ENCODE measurements at places on chromosomes 2 and 18.

DNA sequence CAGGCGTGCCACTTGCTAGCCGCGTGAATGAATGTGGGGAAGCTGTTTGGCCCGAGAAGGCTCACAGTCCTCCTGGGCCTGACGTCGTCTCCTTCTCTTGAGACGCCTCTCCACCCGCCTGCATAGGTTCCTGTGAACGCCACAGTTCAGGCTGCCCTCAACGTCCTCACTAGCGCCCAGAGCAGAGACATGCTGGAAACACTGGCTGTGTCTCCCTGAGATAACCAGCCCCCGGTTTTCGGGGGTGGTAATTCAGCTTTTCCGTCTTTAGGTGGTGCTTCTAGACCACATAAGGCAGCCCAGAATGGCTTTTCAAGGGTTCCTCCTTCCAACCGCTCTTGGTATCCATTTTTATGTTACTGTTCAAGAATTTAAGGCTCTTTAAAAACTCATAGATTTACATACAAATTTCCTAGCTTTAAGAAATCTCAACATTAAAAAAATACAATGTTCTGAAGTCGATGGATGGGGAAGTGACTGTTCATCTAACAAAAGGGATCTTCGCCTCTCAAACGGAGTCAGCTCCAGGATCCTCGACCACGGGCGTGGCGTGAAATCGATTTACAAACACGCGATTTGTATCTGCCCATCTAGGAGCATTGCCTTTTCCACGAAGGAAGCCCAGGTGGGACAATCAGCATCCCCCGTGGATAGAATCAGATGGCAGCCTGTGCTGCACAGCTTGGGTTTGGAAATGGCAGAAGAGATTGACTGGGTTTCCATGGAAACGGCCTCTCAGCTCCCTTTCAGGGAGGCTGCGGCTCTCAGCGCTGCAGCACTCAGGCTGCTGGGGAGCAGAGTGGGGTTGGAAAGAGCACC lies 110.6 kb upstream of the PXDN start:
- DNase-seq, result no peak

GRCh38 chr18:61086657-61087056 lies 246.6 kb upstream of the CDH20 start:
- no peak for DNase-seq

DNA sequence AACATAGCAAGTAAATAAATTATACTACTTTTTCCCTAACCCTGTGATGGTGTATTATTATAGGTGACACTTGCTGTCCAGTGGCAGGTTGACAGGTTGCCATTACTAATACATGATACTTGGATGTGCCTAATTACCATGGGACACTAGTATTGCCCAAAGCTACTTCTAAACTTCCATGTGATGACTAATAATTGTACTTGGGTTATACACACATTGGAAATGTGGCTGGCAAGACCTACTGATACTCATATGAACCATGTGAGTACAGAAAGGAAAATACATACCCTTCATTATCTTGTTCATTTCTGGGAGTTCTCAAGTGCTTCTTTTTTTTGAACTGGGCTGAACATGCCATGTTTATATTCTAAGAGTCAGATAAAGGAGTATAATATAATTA lies 156.4 kb downstream of the IKZF2 start:
- no peak for DNase-seq

GRCh38 chr2:54897420-54898310 lies 152.6 kb downstream of the RTN4 start:
- DNase-seq, result no peak

DNA sequence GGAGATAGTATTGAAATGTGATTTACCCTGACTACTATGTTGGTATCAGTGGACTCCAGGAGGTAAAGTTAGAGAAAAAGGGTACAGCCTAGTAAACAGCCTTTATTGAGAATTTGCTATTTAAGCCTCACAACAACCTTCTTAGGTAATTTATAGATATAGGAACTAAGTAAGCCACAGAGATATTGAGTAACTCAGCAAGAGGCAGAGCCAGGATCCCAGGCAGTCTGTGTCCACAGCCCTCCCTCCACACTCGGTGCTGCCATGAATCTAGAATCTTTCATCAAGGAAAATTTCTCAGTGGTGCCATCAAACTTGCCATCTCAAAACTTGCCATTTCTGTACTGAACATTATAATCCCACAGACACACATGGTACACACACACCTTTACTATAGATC lies 170.9 kb downstream of the CAPN13 start:
- no peak for DNase-seq

DNA sequence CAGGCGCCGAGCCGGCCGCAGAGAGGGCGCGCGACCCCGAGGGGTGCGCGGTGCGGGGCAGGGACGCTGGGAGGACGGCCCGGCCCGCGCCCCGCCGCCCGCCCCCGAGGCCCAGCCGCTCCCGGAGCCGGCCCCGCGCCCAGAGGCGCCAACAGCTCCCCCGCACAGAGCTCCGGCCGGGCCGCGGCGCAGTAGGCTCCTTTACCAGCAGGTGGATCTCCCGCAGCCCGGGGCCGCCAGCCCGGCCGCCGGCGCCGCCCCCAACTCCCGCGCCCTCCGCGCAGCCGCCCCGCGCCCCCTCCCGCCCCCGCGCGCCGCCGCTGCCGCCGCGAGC lies 258 bp downstream of the MGAT4A start:
- no peak for DNase-seq

- DNase-seq, result no peak
These were observed 845 bp upstream of the MYCN start for GRCh38 chr2:15939556-15939853.

- no peak for DNase-seq
These were observed 296.3 kb downstream of the DYSF start for GRCh38 chr2:71749671-71750101.

- no peak for DNase-seq
These were observed 14.9 kb upstream of the OR6B3 start for GRCh38 chr2:240068193-240068592.

DNA sequence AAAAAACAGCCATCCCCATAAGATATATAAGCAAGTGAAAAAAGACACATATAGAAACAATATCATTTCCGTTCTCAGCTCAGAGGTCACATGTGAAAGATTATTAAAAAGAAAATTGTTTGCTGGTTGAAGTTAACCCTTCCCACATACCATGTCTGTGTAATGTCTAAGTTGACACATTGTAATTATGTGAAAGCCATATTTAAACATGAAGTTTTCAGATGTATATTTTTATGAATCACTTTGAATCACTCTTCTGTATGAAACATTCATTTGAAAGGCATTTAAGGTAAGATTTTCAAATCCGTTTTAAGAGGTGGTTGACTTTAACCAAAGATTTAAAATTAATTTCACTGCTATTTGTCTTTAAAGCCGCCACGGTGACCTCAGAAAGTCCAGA lies 441.9 kb downstream of the RND3 start:
- no peak for DNase-seq

DNA sequence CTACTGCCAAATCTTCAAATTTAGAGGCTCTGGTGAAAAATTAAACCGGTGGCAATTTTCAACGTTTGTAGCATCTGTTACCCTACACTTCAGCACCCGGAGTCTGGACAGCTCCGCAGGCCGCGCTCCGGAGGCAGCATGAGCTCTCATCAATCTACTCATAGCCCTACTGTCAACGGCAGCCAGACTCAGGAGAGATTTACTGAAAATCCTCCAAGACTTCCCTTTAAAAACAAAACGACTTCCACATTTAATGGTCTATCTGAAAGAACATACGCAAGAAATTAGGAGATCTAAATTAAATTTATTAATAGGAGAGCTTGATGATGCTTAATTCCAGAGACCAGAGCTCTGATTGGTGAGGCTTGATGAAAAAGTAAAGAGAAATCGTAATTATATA lies 970 bp upstream of the ADCYAP1 start:
- no peak for DNase-seq

DNA sequence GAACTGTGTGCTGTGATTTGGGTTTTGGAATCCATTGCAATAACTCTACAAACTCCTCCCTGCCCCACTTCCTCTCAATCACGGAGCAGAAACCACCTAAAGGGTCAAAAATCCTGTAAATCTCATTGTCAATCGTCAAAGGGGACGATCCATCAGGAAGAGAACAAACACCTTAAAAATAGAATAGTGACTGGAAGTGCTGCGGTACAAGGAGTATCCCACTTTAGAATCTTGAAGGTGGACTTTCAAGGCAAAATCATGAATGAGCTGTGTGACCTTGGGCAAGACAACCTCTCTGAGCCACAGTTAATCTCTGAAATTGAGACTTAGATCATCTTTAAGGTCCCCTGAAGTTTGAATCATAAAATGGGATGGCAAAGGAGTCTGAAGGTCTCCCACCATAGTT lies 5.9 kb downstream of the PMAIP1 start:
- no peak for DNase-seq

GRCh38 chr2:64657411-64657810 lies 3.7 kb upstream of the SERTAD2 start:
- DNase-seq, result no peak

DNA sequence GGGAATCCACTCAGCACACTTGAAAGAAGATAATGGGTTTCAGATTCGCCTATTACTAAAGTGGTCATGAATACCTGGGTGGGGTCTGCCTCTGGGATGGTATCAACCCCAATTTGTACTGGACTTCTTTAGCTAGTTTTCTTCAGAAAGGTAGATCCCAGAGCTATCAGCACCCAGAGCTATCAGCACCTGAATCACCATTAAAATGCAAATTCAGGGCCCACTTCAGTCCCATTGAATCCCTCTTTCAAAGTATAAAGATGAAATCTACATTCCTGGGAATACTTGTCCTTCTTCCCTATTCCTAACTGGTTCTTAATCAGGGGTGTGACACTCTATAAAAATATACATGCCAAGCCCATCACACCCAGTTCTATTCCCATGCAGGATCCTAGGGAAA lies 914.3 kb downstream of the DCC start:
- DNase-seq, result no peak

GRCh38 chr2:72685638-72686213 lies 140.1 kb downstream of the EXOC6B start:
- no peak for DNase-seq

- DNase-seq, result no peak
These were observed 55.2 kb upstream of the PAX3 start for GRCh38 chr2:222353993-222354392.

DNA sequence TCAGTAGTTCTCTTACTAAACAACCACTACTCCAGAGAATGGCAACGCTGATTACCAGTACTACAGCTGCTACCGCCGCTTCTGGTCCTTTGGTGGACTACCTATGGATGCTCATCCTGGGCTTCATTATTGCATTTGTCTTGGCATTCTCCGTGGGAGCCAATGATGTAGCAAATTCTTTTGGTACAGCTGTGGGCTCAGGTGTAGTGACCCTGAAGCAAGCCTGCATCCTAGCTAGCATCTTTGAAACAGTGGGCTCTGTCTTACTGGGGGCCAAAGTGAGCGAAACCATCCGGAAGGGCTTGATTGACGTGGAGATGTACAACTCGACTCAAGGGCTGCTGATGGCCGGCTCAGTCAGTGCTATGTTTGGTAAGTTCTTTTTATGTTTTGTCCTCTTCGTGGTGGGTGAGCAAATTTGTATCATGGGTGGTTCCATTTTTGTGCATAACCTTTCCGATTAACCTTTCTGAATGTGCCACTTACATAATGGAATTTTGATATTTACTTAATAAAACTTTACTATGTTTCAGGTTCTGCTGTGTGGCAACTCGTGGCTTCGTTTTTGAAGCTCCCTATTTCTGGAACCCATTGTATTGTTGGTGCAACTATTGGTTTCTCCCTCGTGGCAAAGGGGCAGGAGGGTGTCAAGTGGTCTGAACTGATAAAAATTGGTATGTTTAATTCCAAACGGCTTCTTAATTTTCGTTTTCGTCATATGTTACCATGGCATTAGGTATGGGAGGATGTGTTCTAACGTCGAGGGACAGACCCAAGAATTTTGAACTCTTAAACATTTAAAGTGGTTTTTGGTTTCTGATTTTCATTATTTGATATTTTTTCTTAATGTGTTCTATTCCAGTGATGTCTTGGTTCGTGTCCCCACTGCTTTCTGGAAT lies 1.3 kb downstream of the SLC20A1 start:
- no peak for DNase-seq

DNA sequence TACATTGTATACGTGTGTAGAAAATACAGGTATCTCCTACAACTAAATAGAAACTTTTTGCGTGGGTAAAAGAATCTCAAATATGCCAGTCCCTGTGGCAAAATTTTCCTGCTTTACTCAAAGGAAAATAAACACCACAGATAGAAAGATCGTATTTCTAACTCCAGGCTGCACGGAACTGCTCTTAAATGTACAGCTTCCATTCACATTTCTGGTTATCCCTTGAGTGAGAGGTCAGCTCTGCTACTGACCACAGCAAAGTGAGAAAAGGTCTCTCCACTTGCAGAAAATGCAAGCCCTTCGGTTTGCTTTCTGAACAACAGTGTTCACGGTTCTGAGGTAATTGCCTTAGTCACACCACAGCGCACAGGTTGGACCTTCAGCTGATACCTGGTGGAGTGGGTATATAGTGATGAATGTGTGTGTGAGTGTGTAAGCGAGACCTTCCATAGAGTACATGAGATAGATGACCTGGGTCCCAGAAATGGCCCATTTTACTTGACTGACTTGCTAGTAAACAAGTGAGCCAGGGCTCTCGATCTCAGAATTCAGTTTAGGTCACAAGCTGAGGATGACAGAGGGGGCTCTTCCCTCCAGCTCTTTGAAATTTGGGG lies 52.1 kb downstream of the ALPK2 start:
- DNase-seq, result no peak

DNA sequence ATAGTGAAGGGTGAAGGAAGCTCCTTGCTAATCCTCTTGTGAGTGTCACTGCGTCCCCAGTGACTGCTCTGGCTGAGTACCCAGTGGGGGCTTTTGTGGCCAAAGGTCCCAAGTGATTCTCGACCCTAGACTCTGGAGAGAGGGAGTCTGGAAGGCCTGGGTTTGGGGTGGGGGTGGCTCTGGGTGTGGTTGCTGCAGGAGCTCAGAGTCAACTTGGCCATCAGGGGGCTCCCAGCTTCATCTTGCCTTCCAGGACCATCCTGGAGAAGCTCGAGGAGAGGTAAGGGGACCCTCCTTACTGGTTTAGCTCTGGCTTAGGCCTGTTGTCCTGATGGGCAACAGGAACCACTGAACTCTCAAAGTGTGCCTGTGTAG lies 592 bp downstream of the PSD4 start:
- DNase-seq, result no peak

DNA sequence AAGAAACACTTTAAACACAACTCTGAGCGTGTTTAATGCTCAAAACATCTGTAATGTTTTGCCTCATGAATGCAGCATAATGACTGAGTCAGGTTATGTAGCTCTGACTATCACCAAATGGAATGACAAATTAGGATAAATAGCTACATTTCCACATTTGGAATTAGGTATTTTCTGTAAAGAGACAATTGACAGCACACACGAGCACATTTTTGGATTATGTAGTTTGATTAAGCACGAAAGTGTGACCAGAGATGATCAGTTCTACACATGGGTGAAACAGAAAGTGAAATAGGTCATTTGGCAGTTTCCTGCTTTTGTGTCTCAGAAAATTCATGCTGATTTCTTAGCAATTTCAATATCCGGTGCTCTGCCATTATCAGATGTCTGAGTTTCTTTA lies 29.0 kb downstream of the LPIN1 start:
- peak; percentile 61 for DNase-seq

DNA sequence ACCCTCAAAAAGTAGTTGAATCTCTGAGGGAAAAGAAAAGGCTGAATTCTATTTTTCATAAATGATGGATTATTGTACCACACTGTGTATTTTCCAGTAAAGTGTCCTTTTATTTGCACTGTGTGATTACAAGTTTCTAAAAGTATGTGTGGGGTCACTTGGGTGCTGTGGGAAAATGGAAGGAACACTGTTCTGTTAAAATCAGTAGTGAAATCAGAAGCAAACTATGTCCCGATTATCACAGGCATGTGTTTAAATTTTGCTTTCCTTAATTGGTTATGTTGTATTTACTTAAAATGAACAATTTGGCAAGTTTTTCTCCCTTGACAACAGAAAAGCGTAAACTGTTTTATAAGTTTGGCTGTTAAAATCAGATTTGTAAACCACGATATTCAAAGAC lies 353.1 kb downstream of the ARHGAP15 start:
- no peak for DNase-seq

Measured in HS-5 (cell line).